ENCODE measurements at places on chromosomes 7 and 10. TPM values are rescaled to one million over a fixed set of nuclear protein-coding genes. Genes with fewer than 3 reads are reported as not detected.

The BET1 gene
- total RNA-seq: 40.7 TPM

The POT1 gene
- 32.3 TPM for total RNA-seq

The OR2A5 gene
- total RNA-seq: not detected

The VPS37D gene
- 0.71 TPM for total RNA-seq

DNA sequence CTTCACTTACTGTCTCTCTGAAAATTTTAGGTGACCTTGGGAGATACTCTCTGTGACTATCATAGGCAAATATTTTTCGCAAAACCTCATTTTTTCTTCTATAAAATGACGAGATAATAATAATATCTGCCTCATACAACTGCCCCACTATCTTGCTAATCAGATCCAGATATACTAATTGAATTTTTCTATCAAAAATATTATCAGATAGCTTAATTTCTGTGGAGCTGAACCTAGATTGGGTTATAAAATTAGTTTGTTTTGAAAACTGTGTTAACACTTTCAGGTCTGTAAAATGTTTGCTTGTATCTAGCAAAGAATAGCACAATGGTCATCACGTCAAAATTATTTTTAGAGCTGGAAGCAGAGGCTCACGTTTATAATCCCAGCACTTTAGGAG, 486.7 kb upstream of the LRRN3 start:
- DNase-seq: no peak

DNA sequence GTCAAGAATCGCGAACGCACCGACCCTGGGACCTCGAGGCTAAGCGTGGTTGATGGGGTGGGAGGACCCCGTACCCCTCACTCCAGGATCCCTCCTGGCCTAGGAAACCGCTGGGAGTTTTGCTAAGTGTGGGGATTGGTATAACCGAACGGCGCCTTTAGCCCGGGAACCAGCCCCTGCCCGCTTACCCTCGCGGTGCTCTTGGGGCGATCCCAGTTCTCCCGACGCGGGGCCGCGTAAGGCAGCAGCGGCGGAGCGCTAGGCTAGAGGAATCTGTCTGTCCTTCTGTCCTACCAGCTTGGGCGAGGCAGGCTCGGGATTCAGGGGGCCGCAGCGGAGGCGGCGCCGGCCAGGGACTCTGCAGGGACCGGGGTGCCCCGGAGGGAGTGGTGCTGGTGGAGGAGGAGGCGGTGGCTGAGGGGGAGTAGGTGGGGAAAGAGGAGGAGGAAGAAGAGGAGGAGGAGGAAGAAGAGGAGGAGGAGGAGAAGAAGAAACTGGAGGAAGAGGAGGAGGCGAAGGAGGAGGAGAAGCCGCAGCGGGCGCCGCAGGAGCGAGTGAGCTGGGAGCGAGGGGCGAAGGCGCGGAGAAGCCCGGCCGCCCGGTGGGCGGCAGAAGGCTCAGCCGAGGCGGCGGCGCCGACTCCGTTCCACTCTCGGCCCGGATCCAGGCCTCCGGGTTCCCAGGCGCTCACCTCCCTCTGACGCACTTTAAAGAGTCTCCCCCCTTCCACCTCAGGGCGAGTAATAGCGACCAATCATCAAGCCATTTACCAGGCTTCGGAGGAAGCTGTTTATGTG, 439 bp upstream of the EMX2 start:
- DNase-seq: no peak

GRCh38 chr7:69953136-69954067, 355.1 kb downstream of the AUTS2 start:
- DNase-seq: peak; percentile 74

- DNase-seq: no peak
Measured at GRCh38 chr7:1053002-1053411, 8.7 kb downstream of the GPR146 start.

- no peak for DNase-seq
Measured at GRCh38 chr7:84055904-84056605, 138.5 kb downstream of the SEMA3A start.

DNA sequence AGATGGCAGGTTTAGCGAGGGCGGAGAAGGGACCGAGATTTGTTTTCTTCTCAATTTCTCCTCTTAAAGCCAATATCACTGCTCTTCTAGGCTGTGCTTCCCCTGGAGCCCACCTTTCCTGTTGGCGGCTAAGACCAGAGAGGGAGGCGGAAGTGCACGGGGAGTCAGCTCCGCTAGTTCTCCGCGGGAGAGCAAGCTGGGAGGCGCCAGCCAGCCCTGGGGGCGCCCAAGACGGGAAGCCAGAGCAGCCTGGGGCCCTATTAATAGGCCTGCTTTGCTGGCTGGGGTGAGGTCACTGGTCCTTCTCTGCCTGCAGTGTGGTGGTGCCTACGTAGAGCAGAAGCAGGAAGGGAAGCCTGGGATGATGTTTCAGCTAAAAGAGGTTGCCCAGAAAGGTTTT, 61.6 kb downstream of the LSM5 start:
- DNase-seq: no peak

DNA sequence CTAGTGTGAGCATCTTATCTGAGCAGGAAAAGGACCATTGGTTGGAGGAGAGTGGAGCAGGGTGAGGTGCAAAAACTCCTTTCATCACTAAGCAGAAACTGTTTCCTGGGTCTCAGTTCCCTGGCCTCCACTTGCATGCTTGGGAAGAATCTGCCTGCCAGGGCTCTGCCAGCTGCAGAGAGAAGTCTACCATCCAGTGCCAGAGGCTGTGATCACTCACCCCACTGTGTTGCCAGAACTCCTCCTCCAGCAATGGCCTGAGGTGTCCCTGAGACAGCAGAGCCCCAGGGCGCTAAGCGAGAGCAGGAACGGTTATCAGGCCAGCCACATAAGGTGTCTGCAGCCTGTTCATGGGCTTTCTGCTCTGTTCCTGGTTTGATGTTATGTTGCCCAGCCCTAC, 991.4 kb downstream of the CCSER2 start:
- no peak for DNase-seq

DNA sequence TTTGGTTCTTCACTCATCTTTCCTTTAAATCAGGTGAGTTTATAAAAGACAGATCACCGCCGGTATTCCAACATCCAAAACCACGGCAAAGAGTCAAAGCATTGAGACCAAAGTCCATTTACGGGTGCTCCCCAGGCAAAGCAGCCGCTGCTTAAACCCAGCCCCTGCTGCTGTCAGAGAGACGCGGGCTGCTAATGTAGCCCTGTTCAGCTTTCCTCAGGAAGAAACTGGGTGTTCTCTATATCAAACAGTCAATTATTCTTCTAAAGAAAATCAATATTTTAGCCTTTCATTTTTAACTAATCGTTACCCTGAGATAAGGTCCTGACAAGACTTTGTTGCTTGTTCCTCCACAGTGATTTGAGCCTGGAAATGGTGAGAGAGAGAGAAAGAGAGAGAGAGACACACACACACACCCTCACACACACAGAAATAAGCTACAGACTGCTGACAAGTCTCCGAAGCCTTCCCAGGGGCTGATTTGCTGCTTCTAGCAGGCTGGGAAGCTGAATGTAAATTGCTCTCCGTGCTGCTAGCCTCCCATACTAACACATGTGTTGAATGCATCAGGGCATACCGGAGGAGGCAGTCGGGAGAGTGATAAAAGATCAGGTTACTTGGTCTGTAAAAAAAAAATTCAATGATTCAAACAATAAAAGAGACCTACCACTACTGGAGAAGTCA, 183.0 kb upstream of the ANK3 start:
- DNase-seq: peak; percentile 10

DNA sequence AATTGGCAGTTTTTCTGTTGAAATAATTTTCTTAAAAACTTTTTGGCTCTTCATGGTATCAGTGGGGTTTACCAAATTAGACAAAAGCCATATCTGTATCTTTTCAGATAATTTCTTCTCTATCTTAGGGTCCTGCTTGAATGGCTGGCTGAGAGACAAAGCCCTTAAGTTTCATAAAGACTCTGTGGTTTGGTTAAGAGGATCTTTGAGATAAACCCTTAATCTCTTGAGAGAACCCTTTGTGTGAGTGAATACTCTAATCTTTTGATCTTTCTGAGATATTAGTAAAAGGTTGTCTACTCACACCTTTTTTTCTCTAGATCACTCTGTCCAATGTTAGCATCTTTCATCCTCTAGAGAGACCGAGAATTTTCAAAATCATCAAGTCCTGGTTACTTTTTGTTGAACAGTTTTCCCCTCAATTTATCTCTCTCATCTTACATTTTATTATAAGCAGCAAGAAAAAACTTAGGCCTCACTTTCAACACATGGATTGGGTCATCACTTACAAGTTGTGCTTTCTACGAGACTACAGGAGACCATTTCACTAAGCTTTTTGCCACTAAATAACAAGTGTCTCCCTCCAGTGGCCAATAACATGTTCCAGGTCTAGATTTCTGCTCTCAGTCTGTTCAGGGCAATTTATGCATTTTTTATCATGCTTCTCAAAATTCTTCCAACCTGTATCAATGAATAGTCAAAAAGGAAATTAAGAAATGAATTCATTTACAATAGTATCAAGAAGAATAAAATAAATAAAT, 28.4 kb downstream of the DNAJC9 start:
- peak; percentile 10 for DNase-seq

- DNase-seq: no peak
Measured at GRCh38 chr7:129943352-129943751, 9.4 kb downstream of the UBE2H start.

DNA sequence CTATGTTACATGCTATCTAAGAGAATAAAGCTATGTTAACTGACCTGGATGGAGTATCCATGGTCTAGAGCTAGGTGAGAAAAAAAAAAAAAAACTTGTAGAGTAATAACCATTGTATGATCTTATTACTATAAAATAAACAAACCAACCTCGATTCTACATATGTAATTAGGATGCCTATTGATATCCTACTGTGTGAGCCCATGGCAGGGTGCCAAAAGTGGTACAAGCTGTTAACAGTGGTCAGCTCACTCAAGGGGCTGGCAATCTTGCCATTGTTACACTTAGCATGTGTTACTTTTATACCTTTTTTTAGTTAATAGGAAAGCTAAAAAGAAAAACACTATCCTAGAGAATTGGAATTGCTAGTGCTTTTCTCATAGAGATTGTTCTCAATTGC, 13.5 kb upstream of the IL6 start:
- no peak for DNase-seq

DNA sequence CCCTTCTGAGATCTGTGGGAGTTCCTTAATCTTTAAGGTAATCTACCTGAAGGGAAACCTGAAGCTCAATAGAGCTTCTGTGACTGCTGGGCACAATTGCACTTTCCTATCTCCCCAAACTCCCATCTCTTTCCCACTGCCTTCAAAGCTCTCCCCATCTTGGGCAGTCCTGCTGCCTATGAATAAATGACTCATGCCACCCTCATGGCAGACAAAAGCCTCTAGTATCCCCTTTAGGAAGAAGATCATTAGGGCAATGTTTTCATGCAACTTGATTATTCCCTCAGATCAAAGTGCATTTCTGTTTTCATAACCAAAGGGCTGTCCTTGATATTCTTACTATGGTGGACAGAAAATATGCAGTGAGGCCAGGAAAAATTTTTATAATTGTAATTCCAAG, 704.9 kb upstream of the LRRN3 start:
- no peak for DNase-seq

Measured in B cell (primary cell).